ENCODE measurements at places on chromosomes 7 and 10. TPM values are rescaled to one million over a fixed set of nuclear protein-coding genes. Genes with fewer than 3 reads are reported as not detected.

- peak; percentile 97 for DNase-seq
Measured at GRCh38 chr10:93465806-93466675, 16.1 kb downstream of the MYOF start.

FAM13C gene
- total RNA-seq = 16.7 TPM

GRCh38 chr10:21487416-21488180 is 37.9 kb downstream of the SKIDA1 start:
- DNase-seq = no peak

PNLIPRP2 gene
- not detected for total RNA-seq

C10orf105 gene
- total RNA-seq = under 0.01 TPM

GRCh38 chr7:137074391-137075030 is 206.1 kb downstream of the CHRM2 start:
- no peak for DNase-seq

- DNase-seq = no peak
Measured at GRCh38 chr10:88657901-88658300, 6.3 kb upstream of the LIPF start.

DNA sequence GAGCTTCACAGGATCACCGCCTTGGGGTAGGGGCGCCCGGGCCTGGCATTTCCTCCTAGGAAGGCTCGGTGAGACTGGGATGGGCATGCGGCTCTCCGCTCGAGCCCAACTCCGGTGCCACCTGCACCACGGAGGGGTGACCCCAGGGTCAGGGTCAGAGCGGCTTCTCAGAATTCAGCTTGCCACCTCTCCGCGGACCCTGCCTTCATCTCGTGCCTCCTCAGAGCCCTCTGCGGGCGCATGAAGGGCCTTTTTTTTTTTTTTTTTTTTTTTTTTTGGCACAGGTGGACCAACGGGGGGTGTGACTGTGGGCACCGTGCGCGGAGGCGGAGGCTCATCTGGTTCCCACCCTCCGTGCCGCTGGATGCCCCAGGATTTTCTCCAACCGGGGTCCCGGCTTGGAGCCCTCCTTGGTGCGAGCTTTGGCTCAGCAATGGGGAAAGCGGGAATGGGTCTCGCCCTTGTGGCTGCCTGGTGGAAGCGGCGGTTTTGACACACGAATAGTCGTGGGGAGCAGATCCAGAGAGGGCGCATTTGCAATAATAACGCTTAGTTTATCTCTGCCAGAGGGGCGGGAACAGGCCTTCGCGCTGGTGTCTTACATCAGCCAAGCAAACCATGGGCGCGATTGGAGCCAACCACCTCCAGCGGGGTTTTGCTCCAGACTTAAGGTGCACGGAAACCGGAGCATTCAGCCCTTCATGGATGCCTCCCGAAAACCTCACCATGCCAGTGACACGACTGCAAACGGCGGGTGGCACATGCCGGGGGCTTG is 5.0 kb upstream of the TNRC18 start:
- no peak for DNase-seq

CEP55 gene
- total RNA-seq = 18.9 TPM

GRCh38 chr7:94452239-94452638 is 57.4 kb upstream of the CASD1 start:
- DNase-seq = no peak

CFAP43 gene
- total RNA-seq = not detected

- DNase-seq = no peak
Measured at GRCh38 chr7:117155694-117156093, 167.2 kb downstream of the WNT2 start.

EXOC4 gene
- total RNA-seq = 112 TPM

GLCCI1 gene
- 0.85 TPM for total RNA-seq

Measured in dermis blood vessel endothelial cell (primary cell).